T follicular helper cell (primary cell): ENCODE measurements at places on chromosomes 3 and 15.

- no peak for DNase-seq
These were observed 7.2 kb upstream of the FAM174B start for GRCh38 chr15:92662762-92663161.

DNA sequence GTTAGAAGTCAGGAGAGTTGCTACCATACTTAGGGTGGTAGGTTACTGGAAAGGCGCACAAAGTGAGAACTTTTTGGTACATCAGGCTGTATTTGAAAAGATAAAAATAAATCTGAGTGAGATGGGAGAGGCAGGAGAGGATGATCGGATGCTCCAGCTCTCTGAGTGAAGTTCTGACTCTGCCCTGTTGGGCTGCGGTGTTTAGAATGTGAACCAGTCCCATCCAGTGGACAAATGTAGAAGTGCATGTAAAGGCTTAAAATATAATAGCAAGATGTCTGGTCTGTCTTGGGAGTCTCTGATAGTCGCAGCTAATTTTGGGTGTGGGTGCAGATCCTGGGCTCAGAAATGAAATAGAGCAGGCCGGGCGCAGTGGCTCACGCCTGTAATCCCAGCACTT lies 30.4 kb downstream of the ACKR2 start:
- DNase-seq: peak; percentile 1

DNA sequence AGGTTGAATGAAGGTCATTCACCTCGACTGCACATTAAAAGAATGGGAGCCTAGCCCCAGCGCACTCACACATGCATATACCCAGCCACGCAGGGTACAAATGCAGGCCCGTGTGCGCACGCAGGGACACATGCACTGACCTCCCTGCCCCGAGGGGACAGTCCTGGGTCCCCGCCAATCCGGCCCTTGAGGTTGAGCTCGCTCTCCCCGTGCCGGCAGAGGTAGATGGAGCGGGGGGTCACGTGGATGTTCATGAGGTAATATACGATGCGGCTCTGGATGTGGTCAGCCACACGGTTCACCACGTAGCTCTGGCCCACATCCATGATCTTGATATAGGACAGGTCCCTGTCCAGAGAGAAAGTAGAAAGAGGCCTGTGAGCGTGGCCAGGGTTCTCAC lies 20.5 kb downstream of the PFKFB4 start:
- no peak for DNase-seq

GRCh38 chr3:112373924-112374323 lies 41.0 kb downstream of the CD200 start:
- no peak for DNase-seq

GRCh38 chr3:152399374-152399773 lies 130.6 kb downstream of the MBNL1 start:
- no peak for DNase-seq

DNA sequence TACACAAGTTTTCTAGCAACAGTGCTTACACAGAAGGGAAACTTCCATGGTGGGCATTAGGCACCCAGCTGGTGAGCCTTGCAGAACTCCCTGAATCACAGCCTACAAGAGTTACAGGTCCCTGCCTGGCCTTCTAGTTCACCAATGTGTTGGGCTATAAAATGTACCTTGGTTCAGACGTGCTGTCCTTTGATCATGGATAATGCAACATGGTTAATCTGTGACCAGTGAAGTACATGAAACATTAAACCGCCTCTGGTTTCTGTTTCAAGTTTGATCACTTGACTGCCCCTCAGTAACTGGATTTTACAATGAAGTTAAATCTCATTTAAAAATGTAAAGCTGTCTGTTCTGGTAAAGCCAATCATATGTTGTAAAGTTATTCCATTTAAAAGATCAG lies 51.8 kb downstream of the FMN1 start:
- no peak for DNase-seq
